ENCODE measurements at places on chromosomes 6 and 20. TPM values are rescaled to one million over a fixed set of nuclear protein-coding genes. Genes with fewer than 3 reads are reported as not detected.

Gene HNF4A
- polyA plus RNA-seq, result 0.07 TPM

GRCh38 chr20:50652702-50653294, 38.5 kb downstream of the RIPOR3 start:
- no peak for DNase-seq

DNA sequence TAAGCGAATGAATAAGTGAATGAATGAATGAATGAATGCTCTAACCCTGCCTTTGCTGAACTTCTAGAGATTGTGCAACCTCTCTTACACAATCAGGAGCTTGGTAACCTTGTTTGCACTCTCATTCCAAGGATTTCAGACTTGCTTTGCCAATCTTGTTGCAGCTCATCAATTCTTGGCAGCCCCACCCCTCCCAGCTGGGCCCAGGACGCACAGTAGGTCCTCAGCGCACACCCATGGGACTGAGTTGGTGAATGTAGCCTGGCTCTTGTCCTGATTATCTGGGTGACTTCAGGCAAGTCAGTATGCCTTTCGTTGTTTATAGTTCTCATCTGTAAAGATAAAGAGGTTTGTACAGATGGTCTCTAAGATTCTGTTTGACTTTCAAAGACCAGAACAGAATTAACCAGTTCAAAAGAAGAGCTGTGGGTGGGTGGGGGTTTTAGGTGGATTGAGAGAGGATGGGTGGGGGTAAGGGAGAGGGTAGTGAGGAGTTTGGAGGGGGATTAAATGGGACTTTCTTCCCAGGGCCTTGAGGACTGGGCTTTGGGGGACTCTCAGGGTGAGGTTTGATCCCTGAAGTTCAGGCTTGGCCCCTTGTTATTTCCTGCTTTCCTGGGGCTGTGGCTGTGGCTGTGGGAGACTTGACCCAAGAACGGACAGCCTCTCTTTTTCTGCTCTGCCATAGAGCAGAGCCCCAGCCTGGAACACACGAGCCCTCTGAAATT, 33.2 kb downstream of the VEGFA start:
- DNase-seq, result no peak

DNA sequence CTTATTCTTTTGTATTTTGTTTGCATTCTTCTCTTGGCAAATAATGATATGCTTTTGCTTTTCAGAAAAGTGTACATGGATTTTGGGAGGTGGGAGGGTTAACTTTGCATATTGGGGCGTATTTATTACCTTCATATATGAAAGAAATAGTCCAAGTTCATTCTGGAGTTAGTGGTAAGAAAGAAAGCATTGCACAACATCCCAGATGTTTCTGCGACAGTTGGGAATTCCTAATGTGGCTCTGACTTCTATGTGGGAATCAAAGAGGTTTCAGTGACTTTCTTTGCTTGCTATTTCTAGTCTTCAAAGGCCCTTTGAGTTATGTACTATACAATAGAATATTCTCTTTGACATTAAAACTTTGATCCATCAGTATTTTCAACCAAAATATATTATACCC, 78.1 kb downstream of the MMUT start:
- peak; percentile 30 for DNase-seq

Gene HAO1
- not detected for polyA plus RNA-seq

DNA sequence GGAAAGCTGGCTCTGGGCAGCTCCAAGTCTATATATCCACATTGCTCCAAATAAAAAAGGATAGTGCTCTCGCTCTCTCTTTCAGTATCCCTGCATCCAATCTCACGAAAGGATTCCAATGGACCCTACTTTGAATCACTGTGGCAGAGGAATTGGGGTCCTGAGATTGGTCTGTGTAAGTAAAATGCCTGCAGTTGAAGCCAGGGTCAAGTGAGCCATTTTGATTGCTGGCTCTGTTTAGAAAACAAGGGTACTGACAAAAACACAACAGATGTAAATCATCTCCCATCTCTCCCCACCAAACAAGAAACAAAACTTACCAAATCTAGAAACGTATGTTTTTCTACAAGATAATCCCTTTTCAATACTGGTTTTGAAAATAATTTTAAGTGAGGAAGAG, 45.6 kb downstream of the RSPO3 start:
- DNase-seq, result no peak

DNA sequence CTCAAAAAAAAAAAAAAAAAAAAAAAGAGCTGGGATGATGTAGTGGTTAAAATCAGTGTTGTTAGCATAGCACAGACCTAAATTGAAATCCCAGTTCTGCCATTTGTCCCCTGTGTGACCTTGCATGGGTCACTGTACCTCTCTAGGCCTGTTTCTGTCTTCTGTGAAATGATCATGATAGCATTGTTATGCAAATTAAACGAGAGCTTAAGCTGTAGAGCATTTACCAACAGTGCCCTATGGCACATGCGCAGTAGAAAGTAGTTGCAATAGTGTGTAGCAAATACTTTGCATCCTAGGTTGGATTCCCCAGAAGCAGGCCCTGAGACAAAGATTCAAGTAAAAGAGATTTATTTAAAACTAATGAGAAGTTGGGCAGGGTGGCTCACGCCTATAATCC, 7.3 kb downstream of the PSORS1C2 start:
- no peak for DNase-seq

DNA sequence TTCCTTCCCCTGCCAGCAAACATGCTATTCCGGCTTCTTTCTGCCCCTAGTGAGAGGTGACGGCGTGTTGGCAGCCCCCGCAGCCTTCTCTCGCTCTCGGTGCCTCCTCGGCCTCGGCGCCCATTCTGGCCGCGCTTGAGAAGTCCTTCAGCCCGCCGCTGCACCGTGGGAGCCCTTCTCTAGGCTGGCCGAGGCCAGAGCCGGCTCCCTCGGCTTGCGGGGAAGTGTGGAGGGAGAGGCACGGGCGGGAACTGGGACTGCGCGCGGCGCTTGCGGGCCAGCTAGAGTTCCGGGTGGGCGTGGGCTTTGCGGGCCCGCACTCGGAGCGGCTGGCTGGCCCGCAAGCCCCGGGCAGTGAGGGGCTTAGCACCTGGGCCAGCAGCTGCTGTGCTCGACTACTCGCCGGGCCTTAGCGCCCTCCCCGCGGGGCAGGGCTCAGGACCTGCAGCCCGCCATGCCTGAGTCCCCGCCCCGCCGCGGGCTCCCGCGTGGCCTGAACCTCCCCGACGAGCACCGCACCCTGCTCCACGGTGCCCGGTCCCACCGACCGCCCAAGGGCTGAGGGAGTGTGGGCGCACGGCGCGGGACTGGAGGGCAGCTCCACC, 20.0 kb upstream of the PXDC1 start:
- DNase-seq, result no peak

DNA sequence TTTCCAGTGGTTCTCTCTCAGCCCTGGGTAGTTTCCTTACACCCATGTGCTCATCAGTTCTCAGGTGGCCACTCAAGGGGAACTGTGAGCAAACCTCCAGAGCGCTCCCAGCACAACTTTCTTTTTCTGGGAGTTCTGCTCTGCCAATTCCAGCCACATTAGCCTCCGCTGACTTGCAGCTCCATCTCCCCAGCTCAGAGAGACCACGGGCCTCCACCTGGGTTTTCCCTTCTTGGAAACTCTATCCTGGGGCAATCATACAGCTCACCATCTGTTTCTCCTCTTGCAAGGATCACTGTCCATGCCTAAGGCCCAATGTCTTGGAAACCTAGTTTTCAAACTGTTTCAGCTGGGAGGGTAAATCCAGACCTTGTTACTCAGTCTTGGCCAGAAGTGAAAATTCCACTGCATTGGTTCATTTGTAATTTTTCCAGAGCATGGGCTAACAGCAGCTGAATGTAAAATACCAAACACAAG, 129.9 kb downstream of the EYA2 start:
- DNase-seq, result peak; percentile 59

- DNase-seq, result no peak
Measured at GRCh38 chr20:32731882-32732266, 11.4 kb downstream of the COMMD7 start.

GRCh38 chr6:56902641-56903464, 52.1 kb upstream of the BEND6 start:
- DNase-seq, result peak; percentile 52

DNA sequence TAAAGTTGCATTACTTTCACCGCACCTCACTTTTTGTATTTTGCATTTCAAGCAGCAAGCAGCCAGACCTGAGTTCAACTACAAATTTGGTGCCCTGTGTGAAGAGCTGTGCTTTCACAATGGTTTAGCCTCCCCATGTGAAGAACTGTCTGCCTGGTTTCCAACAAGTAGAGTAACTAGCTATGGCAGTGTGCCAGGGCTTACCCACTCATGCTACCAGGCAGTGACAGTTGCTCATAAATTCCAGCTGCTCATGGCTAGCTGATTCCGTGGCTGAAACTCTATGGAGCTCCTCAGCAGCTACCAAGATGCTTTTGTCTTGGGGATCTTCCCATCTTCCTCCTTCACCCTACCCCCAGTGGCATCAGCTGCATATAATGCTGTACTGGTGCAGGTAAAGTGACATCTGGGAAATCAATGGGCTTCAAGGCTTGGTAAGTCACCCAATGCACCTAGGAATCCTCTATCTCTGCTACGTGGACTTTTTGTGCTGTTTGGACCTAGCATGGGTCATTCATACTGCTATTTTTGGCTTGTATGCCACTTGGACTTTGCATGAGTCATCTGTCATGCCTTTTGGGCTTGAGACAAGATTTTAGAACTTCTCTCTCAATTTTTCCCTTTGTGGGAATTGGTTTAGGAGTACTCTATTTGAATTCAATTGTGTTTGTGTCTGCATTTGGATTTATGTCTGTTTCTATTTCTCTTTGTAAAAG, 176.5 kb upstream of the GJE1 start:
- no peak for DNase-seq

GRCh38 chr6:111110036-111110435, 22.7 kb downstream of the SLC16A10 start:
- no peak for DNase-seq

Gene PDE10A
- polyA plus RNA-seq, result 12.2 TPM

DNA sequence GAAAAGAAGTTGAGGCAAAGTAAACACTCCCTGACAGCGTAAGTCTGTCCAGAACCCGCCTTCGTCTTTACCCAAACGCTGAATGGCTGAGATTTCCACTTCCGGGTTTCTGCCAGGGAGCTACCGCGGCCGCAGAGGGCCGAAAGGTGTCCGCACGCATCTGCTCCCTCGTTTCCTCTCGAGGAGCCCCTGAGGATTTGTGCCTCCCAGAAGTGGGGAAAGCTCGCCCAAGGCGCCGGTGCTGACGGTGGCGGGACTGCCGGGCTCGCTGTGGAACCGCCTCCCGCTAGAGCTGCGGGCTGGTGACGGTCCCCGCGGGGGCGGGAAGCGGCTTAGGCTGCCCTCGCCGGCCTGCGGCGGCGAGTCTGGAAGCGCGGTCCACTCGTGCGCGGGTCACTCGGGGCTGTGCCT, 1760.2 kb upstream of the DEFB115 start:
- DNase-seq, result no peak

GRCh38 chr6:163455552-163455951, 41.0 kb downstream of the QKI start:
- DNase-seq, result no peak

DNA sequence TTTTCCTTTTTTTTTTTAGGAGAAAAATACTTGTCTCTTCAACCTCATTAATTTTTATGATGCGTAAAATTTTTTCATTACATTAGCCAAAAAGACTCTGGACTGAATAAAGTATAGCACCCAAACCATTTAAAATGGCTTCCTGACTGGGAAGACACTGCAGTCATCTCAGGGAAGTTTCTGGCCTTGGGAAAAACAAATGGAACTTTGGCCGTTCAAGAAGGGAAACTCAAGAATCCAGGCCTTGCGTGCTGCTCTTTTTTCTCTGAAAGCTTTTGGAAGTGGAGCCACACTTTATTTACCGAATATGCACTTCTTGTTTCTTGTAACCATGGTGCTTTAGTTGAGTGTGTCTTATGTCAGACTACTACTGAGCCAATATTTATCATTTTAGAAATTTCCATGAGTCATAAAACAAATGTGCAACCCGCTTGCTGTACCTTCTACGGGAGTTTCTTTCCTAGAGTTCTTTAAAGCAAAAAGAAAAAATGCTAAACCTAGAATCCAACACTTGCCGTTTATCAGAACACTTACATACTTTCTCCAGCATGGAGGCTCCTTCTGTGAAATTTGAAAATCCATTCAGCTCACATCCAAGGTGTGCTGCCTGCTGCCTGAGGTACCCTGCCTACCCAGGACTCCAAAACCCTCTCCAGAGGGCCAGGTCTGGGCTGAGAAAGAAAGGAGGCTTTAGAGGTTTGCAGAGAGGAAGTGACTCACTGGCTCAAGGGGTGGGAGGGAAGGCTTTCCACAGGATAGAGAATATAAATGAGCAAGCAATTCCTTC, 11.5 kb upstream of the DSTN start:
- peak; percentile 89 for DNase-seq

DNA sequence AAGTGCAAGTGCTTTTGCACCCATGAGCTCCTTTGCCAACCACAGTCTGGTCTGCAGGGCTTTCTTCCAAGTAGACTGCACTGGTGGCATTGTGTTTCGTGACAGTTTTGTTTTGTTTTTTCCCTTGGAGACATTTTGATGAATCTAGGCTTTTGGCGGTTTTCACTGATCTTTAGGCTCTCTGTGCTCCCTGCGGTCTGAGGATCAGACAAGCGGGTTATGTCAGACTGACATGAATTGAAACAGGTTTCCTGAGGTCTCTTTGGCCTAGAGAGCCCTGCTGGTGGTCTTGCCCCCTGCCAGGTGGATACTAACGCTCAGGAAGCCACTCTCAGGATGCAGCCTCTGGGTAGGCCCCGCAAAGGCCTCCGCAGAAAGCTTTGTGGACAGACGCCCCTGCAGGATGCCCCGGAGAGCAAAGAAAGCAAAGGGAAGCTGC, 555.4 kb upstream of the AGPAT4 start:
- DNase-seq, result no peak

DNA sequence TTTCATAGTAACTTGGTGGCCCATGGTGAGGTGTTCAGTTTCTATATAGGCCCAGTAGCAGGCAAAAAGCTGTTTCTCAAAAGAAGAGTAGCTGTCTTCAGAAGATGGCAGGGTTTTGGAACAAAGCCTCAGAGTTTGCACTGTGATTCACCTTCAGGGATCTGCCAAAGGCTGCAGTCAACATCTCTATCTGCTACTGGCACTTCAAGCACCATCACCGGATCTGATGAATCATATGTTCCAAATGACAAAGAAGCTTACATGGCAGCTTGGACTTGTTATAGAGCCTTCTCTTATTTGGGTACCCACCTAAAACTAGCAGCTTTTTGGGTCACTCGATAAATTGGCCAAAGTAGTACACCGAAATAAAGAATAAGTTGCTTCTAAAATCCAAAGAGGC, 39.5 kb downstream of the PKIB start:
- no peak for DNase-seq

DNA sequence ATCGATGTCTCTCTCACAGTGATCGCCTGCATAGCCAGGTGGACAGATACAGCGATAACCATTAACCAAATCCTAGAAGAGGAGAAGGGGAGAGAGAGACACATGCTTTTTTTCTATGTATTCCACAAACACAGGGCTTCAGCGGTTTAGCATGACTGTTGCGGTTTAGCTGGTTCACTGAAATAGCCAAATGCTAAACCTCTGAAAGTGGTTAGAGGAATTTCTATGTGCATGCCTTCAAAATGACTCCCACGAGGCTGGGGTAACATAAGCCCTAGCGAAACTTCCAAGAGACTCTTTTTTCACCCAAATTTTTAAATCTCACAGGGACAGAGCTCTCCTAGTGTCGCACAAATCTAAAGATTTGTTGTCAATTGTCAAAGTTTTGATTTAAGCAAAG, 25.1 kb downstream of the JAG1 start:
- peak; percentile 86 for DNase-seq
